ENCODE measurements at places on chromosomes 7 and 10.

DNA sequence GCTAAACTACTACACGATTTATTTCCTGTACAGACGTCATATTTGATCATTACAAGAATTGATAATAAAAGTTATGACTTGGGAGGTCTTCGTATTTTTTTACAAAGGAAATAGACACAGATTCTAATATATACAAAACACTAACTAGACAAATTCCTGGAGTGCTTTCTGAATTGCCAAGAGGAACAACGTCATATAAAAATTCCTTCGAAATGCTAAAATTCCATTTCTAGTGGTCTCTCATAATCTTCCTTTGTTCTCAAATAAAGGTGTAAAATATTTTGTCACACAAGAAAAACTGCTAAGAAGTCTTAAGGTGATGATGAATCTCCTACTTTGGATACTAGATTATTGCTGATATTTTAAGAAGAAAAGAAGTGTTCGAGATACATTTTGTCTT, 85.4 kb downstream of the CDK6 start:
- no peak for DNase-seq

DNA sequence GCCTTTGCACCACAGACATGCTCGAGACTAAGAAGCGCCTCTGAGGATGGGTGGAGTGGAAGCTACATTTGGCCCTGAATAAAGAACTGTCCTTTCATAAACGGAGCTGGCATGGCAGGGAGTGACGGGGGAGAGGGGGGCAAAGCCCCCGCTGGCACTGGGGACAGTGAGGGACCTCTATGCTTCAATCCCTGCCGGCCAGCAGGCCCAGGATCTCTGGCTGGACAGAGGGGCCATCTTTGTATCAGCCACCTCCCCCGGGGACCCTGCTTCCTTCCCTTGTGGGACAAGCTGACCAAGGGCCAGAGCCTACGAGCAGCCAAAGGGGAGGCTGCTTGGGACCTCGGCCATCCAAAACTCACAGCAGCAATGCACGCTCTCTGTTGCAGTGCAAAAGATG, 28.2 kb upstream of the ECHDC3 start:
- no peak for DNase-seq

- DNase-seq, result no peak
Observed at GRCh38 chr7:144761493-144761892, 74.4 kb downstream of the TPK1 start.

GRCh38 chr7:27410812-27411544, 168.4 kb downstream of the EVX1 start:
- no peak for DNase-seq

Measured in stimulated activated CD8-positive, alpha-beta memory T cell treated with anti-CD3 and anti-CD28 coated beads, Interleukin-15, amount 100 ng/mL, for 24 hours (primary cell).